Activated CD8-positive, alpha-beta T cell treated with anti-CD3 and anti-CD28 coated beads, Interleukin-2, amount 10 ng/mL, durations not matched to agents 7 days and 5 days (primary cell): ENCODE measurements at places on chromosomes 4 and X.

- DNase-seq, result no peak
Observed at GRCh38 chrX:9488586-9488985, 23.7 kb downstream of the TBL1X start.

GRCh38 chr4:8403173-8403753, 37.3 kb downstream of the ACOX3 start:
- peak; percentile 53 for DNase-seq

- DNase-seq, result no peak
Observed at GRCh38 chrX:11609109-11609508, 56.6 kb downstream of the ARHGAP6 start.

GRCh38 chr4:174628191-174628590, 105.9 kb upstream of the HPGD start:
- DNase-seq, result no peak

- no peak for DNase-seq
Observed at GRCh38 chr4:147286846-147287587, 193.9 kb upstream of the EDNRA start.
